ENCODE measurements at places on chromosomes 6 and 20.

DNA sequence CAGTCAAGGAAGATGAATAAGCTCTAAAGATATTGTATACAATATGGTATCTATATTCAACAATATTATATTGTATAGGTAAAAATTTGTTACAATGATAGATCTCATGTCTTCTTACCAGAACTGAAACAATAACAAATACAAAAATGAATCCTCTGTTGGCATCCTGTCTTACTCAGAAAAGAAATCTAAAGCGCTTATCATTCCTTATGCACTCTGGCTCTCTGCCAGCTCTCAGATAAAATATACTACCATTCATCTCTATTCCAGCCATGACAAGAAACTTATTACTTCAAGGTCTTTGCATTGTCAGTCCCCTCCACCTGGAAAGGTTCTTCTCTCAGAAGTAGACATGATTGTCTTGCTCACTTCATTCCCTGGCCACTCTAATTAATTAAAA is 138.6 kb downstream of the THEMIS start:
- DNase-seq: peak; percentile 17

DNA sequence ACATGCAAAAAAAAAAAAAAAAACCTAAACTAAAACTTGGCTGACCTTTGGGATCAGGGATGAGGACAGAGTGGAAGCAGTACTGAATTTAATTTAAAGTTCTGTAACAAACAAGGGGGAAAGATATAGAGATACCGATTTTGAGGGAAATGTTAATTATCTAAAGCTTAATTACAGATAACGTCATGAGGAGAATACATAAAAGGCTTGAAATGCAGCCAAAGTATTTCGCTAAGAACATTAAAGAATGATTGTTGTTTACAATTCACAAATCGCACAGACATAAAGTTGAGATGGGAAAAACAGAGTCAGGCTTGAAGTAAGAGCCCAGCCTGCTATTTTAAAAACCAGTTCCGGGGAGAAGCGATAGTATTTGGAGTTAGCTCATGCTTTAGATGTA is 208.0 kb upstream of the SASH1 start:
- no peak for DNase-seq

GRCh38 chr6:128516514-128516898 is 3.9 kb downstream of the PTPRK start:
- DNase-seq: no peak

- no peak for DNase-seq
Observed at GRCh38 chr6:129183681-129184301, 300.9 kb downstream of the LAMA2 start.

DNA sequence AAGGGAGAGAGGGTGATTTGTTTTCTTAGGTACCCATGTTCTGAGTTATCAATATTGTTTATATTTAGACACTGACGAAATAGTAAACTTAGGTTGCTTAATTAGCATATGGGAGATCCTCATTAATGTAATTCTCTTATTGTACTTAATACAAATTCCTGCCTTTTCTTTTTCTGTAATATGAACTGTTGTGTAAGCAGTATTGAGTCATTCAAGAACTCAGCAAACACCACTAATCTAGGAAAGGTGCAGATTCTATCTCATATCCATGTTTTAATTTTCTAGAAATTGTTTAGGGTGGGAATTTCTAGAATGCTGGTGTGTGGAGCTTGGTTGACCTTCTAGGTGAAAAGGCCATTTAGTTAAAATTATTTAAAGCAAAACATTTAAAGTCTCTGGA is 216.0 kb downstream of the ZFAND3 start:
- DNase-seq: no peak

DNA sequence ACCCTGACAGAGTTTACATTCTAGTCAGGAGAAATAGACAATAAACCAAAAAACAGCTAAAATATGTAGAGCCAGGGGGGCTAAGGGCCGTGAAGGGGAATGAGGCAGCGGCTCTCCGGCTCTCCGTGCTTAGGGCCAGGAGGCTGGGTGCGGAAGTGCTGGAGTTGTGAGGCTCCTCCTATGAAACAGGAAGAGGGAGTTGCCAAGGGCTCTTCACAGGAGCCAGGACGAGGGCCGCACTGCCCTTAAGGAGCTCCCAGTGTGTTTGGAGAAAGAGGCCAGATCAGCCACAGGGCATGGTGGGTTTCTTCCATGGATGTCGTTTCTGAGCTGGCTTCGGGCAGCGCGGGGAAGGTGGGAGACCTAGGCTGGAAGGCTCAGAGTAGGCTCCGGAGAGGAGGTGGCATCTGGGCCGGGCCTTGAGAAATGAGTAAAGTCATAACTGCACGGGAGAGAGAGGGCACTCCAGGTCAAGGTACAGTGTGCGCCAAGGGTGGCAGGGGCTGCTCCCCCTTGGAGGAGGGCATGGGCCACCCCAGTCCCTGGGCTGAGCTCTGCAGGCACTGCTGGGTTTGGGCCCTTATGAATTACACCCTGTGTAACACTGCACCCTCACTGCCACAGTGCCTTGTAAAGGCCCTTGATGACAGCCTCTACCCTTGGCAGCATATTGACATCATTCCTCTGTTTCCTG is 20.8 kb upstream of the MLN start:
- DNase-seq: no peak

GRCh38 chr20:20668639-20669038 is 43.8 kb downstream of the RALGAPA2 start:
- DNase-seq: no peak

DNA sequence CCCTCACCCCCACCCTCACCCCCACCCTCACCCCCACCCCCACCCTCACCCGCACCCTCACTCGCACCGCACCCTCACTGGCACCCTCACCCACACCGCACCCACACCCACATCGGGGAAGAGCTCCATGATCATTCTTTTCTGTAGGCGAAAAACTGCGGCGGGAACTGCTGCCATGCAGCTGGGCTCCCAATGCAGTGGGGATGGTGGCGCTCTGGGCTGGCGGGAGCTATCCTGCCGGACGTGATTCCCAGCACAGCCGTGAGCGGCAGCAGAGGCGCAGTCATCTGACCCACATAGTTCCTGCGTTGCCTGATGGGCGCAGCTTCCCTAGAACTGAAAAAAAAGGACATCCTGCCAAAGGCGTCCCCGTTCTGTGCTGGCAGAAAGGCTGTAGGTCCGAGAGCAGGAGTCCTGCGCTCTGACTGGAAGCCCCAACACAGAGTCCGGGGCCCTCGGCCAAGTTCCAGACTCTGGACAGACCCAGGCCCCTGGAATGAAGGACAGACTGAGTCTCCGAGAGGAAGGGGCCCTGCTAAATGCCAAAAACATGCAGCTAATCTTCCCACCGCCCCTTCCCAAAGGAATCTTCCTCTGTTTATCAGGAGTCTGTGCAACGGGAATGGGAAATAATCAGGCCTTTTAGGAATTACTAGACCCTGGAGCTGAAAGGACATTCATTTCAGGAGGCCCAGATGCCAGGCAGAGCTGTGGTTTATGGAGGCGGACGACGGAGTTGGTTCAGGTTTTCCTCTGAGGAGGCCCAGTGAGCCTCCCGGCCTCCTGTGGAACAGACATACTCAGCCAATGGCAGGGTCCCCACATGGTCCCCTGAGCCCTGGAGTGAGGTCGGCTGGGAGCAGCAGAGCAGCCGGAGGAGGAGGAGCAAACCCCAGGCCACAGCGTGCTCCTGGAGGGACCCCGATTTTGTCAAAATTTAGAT is 14.1 kb upstream of the TCFL5 start:
- no peak for DNase-seq

- no peak for DNase-seq
Observed at GRCh38 chr6:139475646-139476045, 101.2 kb upstream of the CITED2 start.

DNA sequence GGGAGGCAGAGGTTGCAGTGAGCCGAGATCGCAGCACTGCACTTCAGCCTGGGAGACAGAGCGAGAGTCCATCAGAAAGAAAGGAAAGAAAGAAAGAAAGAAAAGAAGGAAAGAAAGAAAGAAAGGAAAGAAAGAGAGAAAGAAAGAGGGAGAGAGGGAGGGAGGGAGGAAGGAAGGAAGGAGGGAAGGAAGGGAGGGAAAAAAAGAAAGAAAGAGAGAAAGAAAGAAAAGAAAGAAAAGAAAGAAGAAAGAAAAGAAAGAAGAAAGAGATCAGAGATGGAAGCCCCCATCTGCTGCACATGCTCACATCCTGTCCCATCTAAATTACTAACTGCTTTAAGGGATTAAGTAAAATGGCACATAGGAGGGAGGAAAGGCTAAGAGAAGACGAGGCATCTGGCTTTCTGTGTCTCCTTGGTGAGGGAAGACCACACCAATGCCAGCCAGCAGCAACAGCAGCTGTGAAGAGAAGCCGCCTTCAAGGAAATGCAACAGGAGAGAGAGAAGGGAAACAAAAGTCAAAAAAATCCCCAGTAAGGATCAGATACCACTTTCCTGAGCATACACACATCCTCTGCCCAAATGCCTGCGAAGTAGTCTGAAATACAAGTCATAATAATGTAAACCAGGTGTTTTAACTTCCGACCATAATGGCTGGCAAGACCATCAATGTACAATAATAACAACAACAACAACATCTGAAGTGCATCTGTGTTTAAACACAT is 300.2 kb upstream of the JARID2 start:
- no peak for DNase-seq

All from activated CD4-positive, alpha-beta T cell treated with anti-CD3 and anti-CD28 coated beads, Interleukin-2, Interleukin-6, amounts not matched to agents 100 ng/mL and 50 ng/mL, durations not matched to agents 16 hours and 8 hours (primary cell).